ENCODE measurements at places on chromosomes 16 and 17. TPM values are rescaled to one million over a fixed set of nuclear protein-coding genes. Genes with fewer than 3 reads are reported as not detected.

DNA sequence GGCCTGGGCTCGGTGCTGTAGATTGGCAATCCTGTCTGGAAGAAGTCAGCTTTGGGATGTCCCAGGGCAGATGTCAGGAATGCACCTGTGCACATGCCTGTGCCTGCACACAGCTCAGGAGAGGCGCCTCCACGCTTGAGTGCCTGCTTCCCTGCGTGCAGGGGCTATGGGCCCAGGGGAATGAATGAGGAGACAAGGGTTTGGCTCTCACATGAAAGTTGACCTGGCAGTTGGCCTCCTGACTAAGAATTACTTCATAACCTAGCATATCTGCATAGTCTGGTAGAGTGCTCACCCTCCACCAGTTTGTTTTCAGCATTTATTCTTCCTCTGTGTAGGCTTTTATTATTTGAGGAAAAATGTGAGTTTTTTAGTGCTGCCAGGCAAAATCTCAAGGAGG is 50.0 kb downstream of the PLD6 start:
- no peak for DNase-seq
- H3K27ac ChIP-seq, result no peak overlapping the region
- H3K27me3 ChIP-seq, result no peaks in the 10 kb centered on the region
- H3K4me3 ChIP-seq, result no peak overlapping the region
- H3K36me3 ChIP-seq, result peaks cover 95% of the 10 kb centered on the region

The CACNA1G gene
- not detected for total RNA-seq

- H3K4me3 ChIP-seq, result no peak overlapping the region
- no peaks in the 10 kb centered on the region for H3K36me3 ChIP-seq
- DNase-seq, result peak; percentile 73
- no peak overlapping the region for H3K27ac ChIP-seq
- no peaks in the 10 kb centered on the region for H3K27me3 ChIP-seq
Measured at GRCh38 chr17:44607836-44608690, 48.2 kb upstream of the MEIOC start.

DNA sequence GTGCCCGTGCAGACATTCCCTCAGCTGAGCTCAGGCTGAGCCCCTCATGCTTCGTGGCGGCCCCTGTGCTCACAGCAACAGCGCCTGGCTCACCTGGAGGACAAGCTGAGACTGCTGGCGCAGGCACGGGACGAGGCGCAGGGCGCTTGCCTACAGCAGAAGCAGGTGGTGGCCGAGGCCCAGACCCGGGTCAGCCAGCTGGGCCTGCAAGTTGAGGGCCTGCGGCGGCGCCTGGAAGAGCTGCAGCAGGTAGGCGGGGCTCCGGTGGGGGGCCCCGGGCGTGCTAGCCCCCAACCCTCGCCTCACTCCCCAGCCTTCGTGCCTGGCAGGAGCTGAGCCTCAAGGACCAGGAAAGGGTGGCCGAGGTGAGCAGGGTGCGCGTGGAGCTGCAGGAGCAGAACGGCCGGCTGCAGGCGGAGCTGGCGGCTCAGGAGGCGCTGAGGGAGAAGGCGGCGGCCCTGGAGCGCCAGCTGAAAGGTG is 1.4 kb upstream of the RAC3 start:
- no peak for DNase-seq
- H3K27ac ChIP-seq, result no peak overlapping the region
- H3K36me3 ChIP-seq, result peaks cover 19% of the 10 kb centered on the region
- H3K27me3 ChIP-seq, result no peaks in the 10 kb centered on the region
- H3K4me3 ChIP-seq, result no peak overlapping the region

The MYH2 gene
- not detected for total RNA-seq

DNA sequence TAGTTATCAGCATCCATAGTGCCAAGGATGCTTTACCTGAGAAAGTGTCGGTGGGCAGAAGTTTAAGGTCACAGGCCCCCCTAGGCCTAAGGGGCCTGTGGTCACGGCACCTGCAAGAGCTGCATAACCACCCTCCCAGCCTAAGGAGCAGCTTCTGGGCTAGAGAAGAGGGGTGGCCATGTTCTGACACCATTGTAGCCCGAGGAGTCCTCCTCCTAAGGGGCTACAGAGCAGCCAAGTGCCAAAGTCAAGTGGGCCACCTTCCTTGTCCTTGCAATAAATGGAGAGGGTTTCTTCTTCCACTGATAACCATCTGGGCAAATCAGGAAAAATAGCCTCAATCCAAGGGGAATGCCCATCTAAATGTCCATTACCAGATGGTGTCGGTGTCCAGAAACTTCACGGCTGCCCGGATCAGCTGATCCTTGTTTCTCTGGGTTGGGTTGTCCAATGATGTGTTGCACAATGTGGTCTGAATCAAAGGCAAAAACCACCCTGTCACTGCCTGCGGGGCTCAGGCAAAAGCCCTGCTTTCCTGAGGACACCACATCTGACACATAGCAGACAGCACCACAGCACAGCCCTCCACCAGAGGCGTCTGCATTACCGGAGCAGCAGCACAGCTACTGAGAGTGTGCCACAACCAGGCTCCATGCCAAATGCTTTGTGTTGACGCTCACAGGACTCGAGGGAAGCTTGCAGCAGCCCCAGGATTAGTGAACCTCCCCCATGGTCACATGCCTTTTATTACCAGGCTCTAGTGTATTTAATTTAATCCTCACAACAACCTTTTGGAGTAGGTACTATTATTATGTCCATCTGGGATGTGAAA is 12.8 kb downstream of the ATPAF2 start:
- no peak for DNase-seq
- peaks cover 10% of the 10 kb centered on the region for H3K36me3 ChIP-seq
- peaks cover 15% of the 10 kb centered on the region for H3K4me1 ChIP-seq
- no peaks in the 10 kb centered on the region for H3K27me3 ChIP-seq
- H3K4me3 ChIP-seq, result no peak overlapping the region
- no peak overlapping the region for H3K27ac ChIP-seq

DNA sequence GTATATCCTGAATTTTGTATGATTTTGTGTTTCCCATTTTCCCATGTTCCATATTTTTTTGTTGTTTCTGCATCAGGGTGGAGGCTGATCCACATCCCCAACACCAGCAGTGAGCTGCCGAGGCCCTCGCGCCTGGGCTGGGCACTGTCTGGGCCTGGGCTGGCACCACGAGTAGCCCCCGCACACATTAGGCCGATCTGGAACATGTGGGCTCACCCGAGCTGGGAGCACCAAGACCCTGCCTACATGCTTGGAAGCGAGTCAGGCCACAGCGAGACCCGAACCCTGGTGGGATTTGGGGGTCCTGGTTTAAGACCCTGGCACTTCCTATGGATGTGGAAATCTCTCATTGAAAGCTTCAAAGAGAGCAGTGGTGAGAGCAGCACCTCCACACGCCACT is 8.5 kb downstream of the KCTD5 start:
- no peaks in the 10 kb centered on the region for H3K27me3 ChIP-seq
- peaks cover 22% of the 10 kb centered on the region for H3K36me3 ChIP-seq
- no peak overlapping the region for H3K4me3 ChIP-seq
- H3K4me1 ChIP-seq, result no peaks in the 10 kb centered on the region

The GLG1 gene
- total RNA-seq, result 71.1 TPM

GRCh38 chr17:10051112-10051511 is 146.0 kb upstream of the RCVRN start:
- no peaks in the 10 kb centered on the region for H3K27me3 ChIP-seq
- H3K4me3 ChIP-seq, result no peak overlapping the region
- no peaks in the 10 kb centered on the region for H3K36me3 ChIP-seq
- DNase-seq, result no peak

- DNase-seq, result no peak
- no peak overlapping the region for H3K4me3 ChIP-seq
- no peak overlapping the region for H3K27ac ChIP-seq
- H3K4me1 ChIP-seq, result no peaks in the 10 kb centered on the region
- H3K36me3 ChIP-seq, result peaks cover 85% of the 10 kb centered on the region
- no peaks in the 10 kb centered on the region for H3K27me3 ChIP-seq
Measured at GRCh38 chr17:15231851-15232516, 33.1 kb downstream of the PMP22 start.

DNA sequence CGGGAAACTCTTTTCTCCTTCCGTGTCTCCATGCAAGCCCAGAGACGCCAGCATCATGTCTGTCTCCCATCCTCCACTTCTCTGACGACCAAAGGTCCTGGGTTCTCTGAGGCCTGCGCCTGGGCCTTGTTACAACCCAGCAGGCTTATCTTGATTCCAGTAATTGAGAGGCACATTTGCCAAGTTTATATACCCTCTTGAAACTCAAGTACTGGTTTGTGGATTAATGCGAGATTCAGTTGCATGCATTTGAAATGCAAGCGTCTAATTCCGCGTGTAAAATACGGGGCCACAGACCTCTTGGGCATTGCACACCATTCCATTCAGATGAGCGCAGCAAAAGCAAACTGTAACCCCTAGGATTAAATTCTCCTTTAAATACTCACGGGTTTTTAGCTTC is 28.7 kb upstream of the CRISPLD2 start:
- DNase-seq, result no peak
- H3K4me1 ChIP-seq, result no peaks in the 10 kb centered on the region
- H3K4me3 ChIP-seq, result no peak overlapping the region
- H3K27me3 ChIP-seq, result no peaks in the 10 kb centered on the region

DNA sequence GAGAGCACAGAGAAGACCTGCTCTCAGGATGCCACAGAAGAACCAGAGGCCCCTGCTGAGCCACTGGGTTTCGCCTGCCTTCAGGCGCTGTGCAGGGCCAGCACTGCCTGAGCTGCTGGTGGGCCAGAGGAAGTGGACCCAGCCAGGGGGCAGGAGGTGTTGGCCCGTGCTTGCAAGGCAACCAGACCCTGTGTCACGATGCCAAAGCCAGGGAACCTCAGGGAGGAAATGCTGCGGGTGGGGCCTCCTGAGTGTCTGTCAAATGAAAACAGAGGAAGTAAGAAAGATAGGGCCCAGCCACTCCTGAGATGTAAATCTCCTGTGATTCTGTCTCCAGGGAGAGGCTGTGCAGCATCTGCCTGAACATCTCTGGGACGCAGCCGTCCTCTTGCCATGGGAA is 58.1 kb upstream of the ADORA2B start:
- no peak overlapping the region for H3K4me3 ChIP-seq
- H3K27me3 ChIP-seq, result no peaks in the 10 kb centered on the region

DNA sequence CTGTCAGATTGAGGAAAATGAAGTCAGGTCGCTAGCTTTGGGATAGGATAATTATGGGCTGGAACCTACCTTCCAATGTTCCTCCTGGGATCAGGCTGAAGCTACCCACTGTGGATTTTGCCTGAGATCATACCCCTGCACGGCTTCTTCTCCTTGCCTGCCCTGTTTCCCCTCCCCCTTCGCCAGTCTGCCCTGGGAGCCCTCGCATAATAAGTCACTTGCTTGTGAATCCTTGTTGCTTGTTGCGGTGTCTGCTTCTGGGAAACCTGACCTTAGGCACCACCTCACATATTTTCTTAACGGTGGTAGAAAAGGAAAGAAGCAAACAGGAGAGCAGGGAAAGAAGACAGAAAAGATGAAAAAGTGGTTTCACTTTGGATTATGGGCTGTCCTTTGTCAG is 13.3 kb upstream of the PMP22 start:
- H3K4me3 ChIP-seq, result peak overlapping the region; percentile 6
- peak overlapping the region; percentile 63 for H3K27ac ChIP-seq
- no peak for DNase-seq
- H3K36me3 ChIP-seq, result no peaks in the 10 kb centered on the region
- H3K27me3 ChIP-seq, result no peaks in the 10 kb centered on the region

GRCh38 chr16:75860326-75861053 is 134.2 kb upstream of the CPHXL start:
- no peak overlapping the region for H3K4me3 ChIP-seq
- H3K36me3 ChIP-seq, result no peaks in the 10 kb centered on the region
- H3K4me1 ChIP-seq, result no peaks in the 10 kb centered on the region
- no peaks in the 10 kb centered on the region for H3K27me3 ChIP-seq
- no peak for DNase-seq
